Panc1 (cell line): ENCODE measurements at places on chromosomes 4 and X. TPM values are rescaled to one million over a fixed set of nuclear protein-coding genes. Genes with fewer than 3 reads are reported as not detected.

DNA sequence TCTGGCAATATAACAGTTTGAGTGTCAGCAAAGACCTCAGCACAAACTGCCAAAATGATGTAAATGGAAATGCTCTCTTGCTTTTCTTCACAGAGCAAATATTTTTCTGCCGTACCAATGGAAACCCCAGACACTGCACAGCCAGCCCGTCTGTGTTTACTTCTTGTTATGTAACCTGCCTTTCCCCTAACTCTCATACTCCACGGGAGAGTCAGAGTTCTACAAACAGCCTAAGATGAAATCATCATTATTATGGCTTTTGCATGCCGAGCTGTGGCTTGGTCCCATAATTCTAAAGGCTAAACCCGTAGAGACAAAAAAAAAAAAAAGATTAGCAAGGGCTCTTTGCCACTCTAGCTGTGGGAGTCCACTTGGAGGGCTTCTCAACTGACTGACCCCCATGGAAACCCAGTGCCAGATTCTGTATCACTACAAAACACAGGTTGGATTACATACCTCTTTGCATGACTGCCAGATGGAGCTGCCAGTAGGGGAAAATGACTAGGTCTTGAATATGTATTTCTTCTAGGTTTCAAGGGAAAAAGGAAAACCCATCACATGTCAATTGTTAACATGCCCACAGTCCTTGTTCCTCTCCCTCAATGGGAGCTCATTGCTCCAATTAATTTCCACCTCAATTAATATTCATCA, 197.2 kb upstream of the CNKSR2 start:
- DNase-seq = no peak
- H3K36me3 ChIP-seq = no peaks in the 10 kb centered on the region
- H3K27ac ChIP-seq = no peak overlapping the region
- H3K4me3 ChIP-seq = no peak overlapping the region

- no peaks in the 10 kb centered on the region for H3K36me3 ChIP-seq
- H3K4me1 ChIP-seq = no peaks in the 10 kb centered on the region
- no peaks in the 10 kb centered on the region for H3K27me3 ChIP-seq
- no peak overlapping the region for H3K4me3 ChIP-seq
Measured at GRCh38 chr4:76666944-76667532, 230.9 kb downstream of the SOWAHB start.

GRCh38 chr4:146302822-146303221, 88.5 kb downstream of the REELD1 start:
- no peaks in the 10 kb centered on the region for H3K4me1 ChIP-seq
- H3K4me3 ChIP-seq = no peak overlapping the region
- no peaks in the 10 kb centered on the region for H3K36me3 ChIP-seq
- DNase-seq = no peak
- no peaks in the 10 kb centered on the region for H3K27me3 ChIP-seq

GLOD5 gene
- total RNA-seq = not detected

GRCh38 chr4:95077864-95078263, 320.1 kb downstream of the BMPR1B start:
- H3K27ac ChIP-seq = no peak overlapping the region
- no peaks in the 10 kb centered on the region for H3K36me3 ChIP-seq
- no peak for DNase-seq
- H3K4me1 ChIP-seq = no peaks in the 10 kb centered on the region
- H3K27me3 ChIP-seq = no peaks in the 10 kb centered on the region

DNA sequence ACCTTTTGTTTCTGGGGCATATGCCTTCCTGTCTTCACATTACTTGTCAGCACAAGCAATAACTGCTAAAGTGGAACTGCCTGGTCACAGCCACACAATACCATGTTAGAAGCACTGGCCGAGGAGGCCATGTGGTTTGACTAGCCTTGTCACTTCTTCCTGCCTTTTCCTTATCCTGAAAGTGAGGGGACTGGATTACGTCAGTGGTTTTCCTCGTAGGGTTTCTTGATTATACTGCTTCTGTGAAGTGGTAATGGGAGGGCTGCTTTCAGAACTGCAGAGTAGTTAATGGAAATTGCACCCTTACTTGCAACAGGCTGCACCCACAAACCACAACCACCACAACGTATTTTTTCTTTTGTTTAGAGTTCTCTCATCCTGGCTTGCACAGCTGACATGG, 26.6 kb downstream of the ZRSR2 start:
- DNase-seq = no peak
- no peak overlapping the region for H3K4me3 ChIP-seq
- no peaks in the 10 kb centered on the region; the same call in 1 of the 2 replicates for H3K36me3 ChIP-seq

- no peaks in the 10 kb centered on the region for H3K27me3 ChIP-seq
- no peak overlapping the region for H3K4me3 ChIP-seq
- no peaks in the 10 kb centered on the region for H3K4me1 ChIP-seq
- no peaks in the 10 kb centered on the region for H3K36me3 ChIP-seq
Measured at GRCh38 chrX:19007868-19008267, 24.0 kb upstream of the PHKA2 start.

- no peak for DNase-seq
- H3K4me1 ChIP-seq = no peaks in the 10 kb centered on the region
- no peaks in the 10 kb centered on the region for H3K36me3 ChIP-seq
- H3K27me3 ChIP-seq = no peaks in the 10 kb centered on the region
Measured at GRCh38 chrX:146881521-146881920, 67.0 kb upstream of the CXorf51A start.

GRCh38 chr4:38469410-38469809, 194.6 kb upstream of the KLF3 start:
- H3K27ac ChIP-seq = no peak overlapping the region
- no peaks in the 10 kb centered on the region for H3K36me3 ChIP-seq
- H3K4me1 ChIP-seq = no peaks in the 10 kb centered on the region

DCHS2 gene
- total RNA-seq = not detected

DNA sequence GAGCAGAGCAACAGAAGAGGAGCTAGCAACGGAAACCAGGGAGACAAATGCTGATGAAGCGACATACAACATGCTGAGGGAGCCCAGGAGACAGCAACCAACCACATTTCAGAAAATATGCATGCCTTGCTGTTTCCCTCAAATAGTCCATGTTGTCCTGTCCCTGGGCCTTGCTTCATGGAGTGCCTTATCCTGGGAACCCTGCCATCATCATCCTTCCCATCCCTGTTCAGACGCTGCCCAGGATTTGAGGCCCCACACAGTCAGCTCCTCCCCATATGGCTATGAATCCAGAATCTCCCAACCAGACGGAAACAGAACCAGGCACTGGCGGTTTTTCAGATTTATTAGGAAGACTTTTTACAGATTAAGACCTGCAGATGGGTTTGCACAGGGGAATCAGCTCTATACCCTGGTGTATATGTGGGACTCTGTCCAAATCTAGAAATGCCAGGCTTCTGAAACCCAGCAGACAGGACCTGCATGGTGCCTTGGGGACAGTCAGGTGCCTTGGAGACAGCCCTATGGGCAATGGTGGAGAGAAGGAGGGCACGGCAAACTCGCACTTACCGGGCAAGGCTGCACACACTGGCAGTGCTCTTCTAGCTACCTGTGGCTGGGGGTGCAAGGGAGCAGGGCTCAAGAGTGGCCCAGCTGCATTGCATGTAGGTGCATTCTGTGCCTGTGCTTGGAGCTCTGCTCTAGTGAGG, 199.7 kb upstream of the MAMLD1 start:
- no peaks in the 10 kb centered on the region for H3K36me3 ChIP-seq
- no peaks in the 10 kb centered on the region for H3K27me3 ChIP-seq
- no peaks in the 10 kb centered on the region for H3K4me1 ChIP-seq
- no peak overlapping the region for H3K4me3 ChIP-seq
- no peak overlapping the region for H3K27ac ChIP-seq

DNA sequence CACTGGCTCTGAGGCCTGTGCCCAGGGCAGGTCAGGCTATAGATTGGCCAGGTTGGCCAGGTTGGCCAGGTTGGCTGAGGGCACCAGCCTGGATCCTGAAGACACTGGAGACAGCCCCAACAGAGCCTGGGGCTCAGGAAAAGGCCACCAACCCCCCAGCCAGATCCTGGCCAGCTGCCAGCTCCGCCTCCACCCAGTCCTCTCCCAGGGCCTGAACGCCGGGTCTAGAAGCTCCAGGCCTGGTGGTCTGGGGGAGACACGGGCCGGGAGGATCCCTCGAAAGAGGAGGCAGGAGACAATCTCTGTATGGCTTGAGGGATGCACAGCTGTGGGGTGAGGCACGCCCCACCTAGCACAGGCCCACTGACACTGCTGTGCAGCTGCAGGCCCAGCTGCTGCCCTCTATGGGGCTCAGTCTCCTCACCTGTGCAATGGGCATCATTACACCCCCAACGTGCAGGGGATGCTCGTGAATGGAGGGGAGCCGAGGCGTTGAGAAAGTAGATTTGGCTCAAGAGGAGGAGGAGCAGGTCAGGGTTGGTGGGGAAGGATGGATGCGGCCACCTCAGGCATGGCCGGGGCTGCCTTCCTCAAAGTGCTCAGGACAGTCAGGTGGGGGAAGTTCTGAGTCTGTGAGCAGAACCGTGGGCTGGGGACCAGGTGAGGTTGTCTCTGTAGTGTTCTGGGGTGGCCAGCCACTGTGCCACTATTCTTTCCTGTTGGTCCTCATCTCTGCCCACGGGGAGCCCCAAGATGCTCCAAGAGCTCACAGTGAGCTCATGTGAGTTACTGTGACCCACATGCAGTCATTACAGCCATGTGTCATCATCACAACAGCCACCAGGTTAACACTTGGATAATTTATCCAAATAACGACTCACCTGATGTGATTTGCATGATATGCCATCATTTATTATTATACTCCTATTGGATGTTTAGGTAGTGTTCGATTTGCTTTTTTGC, 10.8 kb upstream of the GAGE10 start:
- no peaks in the 10 kb centered on the region for H3K4me1 ChIP-seq
- H3K27ac ChIP-seq = no peak overlapping the region
- DNase-seq = no peak

GPR82 gene
- not detected for total RNA-seq

DNA sequence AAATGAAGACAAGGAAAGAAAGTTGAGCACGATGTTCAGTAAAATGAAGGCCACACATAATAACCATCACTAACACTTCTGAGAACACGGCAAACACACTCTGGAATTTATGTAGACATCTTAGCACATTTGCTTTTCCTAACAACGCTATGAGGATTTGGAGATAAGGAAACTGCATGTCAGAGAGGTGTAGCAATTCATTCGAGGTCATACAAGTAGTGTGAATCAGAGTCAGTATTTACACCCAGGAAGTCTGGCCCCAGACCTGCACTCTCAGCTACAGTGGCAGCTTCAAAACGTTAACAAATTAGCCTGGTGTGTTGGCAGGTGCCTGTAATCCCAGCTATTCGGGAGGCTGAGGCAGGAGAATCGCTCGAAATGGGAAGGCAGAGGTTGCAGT, 253.4 kb downstream of the PDGFC start:
- no peaks in the 10 kb centered on the region for H3K36me3 ChIP-seq
- DNase-seq = no peak
- no peaks in the 10 kb centered on the region for H3K4me1 ChIP-seq

DNASE1L1 gene
- total RNA-seq = 60.4 TPM

GRCh38 chr4:159543831-159544230, 441.0 kb downstream of the RAPGEF2 start:
- H3K4me1 ChIP-seq = no peaks in the 10 kb centered on the region
- no peaks in the 10 kb centered on the region for H3K27me3 ChIP-seq
- no peak for DNase-seq
- H3K27ac ChIP-seq = no peak overlapping the region
- H3K4me3 ChIP-seq = no peak overlapping the region

DNA sequence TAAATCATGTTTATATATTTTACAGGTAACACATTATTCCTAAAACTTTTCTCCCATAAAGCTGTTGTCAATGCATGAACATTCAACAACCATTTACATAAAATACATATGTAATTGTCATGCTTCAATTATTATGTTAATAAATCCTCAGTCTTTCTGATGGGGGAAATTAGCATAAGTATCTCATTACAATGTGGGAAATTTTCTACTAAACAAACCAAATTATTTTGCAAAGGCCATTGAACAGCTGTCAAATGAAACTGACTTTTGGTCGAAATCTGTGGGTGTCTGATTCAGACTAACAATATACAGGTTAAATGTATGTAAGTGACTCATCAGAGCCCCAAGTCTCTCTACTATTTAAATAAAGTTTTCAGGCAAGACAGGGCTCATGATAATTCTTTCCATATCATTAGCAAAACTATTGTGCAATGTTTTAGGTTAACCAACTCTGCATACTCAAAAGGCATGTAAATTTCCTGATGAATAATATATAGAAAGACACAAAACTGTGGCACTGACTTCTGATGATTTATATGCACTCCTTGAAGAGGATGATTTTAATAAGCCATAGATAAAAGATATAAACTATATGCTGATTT, 795.3 kb upstream of the AADAT start:
- H3K27ac ChIP-seq = no peak overlapping the region
- no peaks in the 10 kb centered on the region for H3K4me1 ChIP-seq
- H3K27me3 ChIP-seq = no peaks in the 10 kb centered on the region
- H3K4me3 ChIP-seq = no peak overlapping the region
- no peak for DNase-seq
- no peaks in the 10 kb centered on the region for H3K36me3 ChIP-seq

GRCh38 chr4:141962486-141962885, 326.1 kb downstream of the IL15 start:
- H3K27ac ChIP-seq = no peak overlapping the region
- no peaks in the 10 kb centered on the region for H3K36me3 ChIP-seq
- no peaks in the 10 kb centered on the region for H3K4me1 ChIP-seq
- H3K4me3 ChIP-seq = no peak overlapping the region
- DNase-seq = no peak
- no peaks in the 10 kb centered on the region for H3K27me3 ChIP-seq

DNA sequence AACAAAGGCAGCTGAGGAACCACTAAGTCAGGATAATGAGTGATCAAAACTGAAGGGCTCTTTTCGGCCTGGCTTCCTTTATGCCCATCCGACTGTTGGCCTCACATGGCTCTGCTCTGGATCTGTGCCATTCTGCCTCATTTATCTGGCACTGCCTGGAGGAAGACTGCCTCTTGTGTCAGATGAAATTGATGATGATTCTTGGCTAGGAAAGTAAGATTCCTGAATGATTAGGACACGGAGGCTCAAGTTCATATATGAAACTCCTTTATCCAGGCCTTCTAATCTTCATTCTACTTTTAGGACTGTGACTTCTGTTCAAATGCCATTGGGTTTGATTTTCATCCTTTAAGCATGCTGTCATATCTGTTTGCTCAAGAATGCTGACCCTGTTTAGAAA, 475.4 kb upstream of the RPS6KA3 start:
- no peaks in the 10 kb centered on the region for H3K36me3 ChIP-seq
- no peak overlapping the region for H3K4me3 ChIP-seq
- H3K27ac ChIP-seq = no peak overlapping the region
